Endothelial cell of umbilical vein (primary cell): ENCODE measurements at places on chromosomes 11 and 22. TPM values are rescaled to one million over a fixed set of nuclear protein-coding genes. Genes with fewer than 3 reads are reported as not detected.

Gene BDNF
- total RNA-seq: 2.6 and 3.1 TPM in 2 replicates

Gene OR52I1
- not detected in 2 replicates for total RNA-seq

Gene SSRP1
- 140 and 146 TPM in 2 replicates for total RNA-seq

Gene TRPM5
- total RNA-seq: not detected in 2 replicates

Gene DEFB131B
- total RNA-seq: not detected in 2 replicates

Gene SPDYC
- total RNA-seq: not detected in 2 replicates

Gene CBX7
- 5.1 and 7.1 TPM in 2 replicates for total RNA-seq

Gene MAPK8IP1
- 4.8 and 5.3 TPM in 2 replicates for total RNA-seq

Gene VWCE
- 14.4 and 14.8 TPM in 2 replicates for total RNA-seq

Gene POLR2L
- 252 and 259 TPM in 2 replicates for total RNA-seq

Gene KREMEN1
- 0.99 and 1.1 TPM in 2 replicates for total RNA-seq

Gene NOX4
- total RNA-seq: 34.0 and 47.7 TPM in 2 replicates

Gene APOA5
- total RNA-seq: not detected in 2 replicates

Gene SERPINH1
- total RNA-seq: 384 and 409 TPM in 2 replicates

Gene HIKESHI
- 38.7 and 40.2 TPM in 2 replicates for total RNA-seq

Gene SLC7A4
- not detected in 2 replicates for total RNA-seq

Gene BIRC3
- total RNA-seq: 0.60 and 1.4 TPM in 2 replicates

Gene LRRC32
- total RNA-seq: 77.0 and 117 TPM in 2 replicates

Gene RAB36
- total RNA-seq: 2.6 and 2.7 TPM in 2 replicates

Gene BTG4
- not detected in 2 replicates for total RNA-seq

Gene KRTAP5-1
- not detected in 2 replicates for total RNA-seq

Gene DGAT2
- 0.55 TPM in 2 replicates for total RNA-seq

Gene TPST2
- 48.4 and 49.4 TPM in 2 replicates for total RNA-seq

Gene H19
- total RNA-seq: 0.37 and 3.2 TPM in 2 replicates

Gene NAV2
- 45.8 and 68.0 TPM in 2 replicates for total RNA-seq

Gene FJX1
- 23.7 and 26.6 TPM in 2 replicates for total RNA-seq
